ENCODE measurements at places on chromosomes 7 and 10. TPM values are rescaled to one million over a fixed set of nuclear protein-coding genes. Genes with fewer than 3 reads are reported as not detected.

The RTKN2 gene
- total RNA-seq, result 4.9 TPM

The JAKMIP3 gene
- total RNA-seq, result 0.54 TPM

The PLEKHS1 gene
- not detected for total RNA-seq

The INA gene
- not detected for total RNA-seq

- no peak for DNase-seq
These were observed 135.2 kb upstream of the PODXL start for GRCh38 chr7:131691454-131692130.

GRCh38 chr7:83925860-83926259 lies 268.7 kb downstream of the SEMA3A start:
- DNase-seq, result no peak

- no peak for DNase-seq
These were observed 7.9 kb downstream of the CPED1 start for GRCh38 chr7:120996333-120996987.

GRCh38 chr10:79026341-79026761 lies 42.4 kb upstream of the ZMIZ1 start:
- DNase-seq, result no peak

Data from Caki2 (cell line).